ENCODE measurements at places on chromosomes 1 and 21.

DNA sequence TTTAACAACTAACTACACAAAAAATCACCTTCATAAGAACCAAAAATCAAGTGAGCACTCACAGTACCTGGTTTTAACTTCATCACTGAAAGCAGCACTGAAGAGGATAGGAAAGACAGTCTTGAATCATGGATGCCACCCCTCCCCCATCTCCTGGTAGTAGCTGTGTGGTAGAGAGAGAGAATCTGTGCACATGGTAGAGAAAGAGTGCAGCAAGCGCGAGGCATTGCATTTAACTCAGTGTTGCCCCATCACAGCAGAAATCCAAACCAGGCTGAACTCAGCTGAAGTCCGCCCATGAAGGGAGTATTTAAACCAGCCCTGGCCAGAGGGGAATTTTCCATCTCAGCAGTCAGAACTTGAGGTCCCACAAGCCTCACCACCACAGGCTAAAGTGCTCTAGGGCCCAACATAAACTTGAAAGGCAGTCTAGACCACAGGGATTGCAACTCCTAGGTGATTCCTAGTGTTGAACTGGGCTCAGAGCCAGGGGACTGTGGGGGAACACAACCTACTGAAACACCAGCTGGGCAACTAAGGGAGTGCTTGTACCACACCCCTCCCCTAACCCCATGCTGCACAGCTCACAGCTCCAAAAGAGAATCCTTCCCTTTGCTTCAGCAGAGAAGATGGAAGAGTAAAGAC, 38.4 kb downstream of the VAV3 start:
- no peak for DNase-seq

DNA sequence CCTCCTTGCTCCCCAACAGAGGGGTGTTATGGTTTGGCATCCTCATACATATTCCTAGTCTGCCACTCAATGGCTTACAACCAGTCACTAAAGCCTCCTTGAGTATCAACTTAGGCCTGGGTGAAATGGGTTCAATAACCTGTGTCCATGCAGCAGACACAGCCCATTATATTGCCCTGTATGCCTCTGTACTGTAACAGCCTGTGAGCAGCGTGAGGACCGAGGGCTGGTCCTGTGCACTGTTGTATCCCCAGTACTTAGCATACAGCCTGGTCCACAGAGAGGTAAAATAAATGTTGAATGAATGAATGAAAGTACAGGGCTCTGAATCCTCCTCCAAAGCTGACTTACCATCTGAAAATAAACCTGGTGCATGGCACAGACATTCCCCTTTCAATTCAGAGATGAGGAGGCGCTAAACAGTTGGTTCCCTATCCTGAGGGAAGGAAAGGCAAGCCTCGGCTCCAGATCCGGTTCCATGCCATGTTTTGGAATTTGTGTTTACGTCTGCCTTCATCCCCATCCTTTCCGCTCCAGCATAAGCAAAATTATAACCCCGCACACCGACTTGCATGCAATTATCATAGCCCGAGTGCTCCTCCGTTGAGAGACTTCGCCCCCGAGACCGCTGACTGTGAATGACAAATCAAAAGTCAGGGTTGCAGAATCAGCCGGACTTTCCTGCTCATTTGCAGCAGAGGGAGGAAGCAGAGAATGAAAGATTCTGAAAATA, 45.0 kb upstream of the DNAJC6 start:
- no peak for DNase-seq

DNA sequence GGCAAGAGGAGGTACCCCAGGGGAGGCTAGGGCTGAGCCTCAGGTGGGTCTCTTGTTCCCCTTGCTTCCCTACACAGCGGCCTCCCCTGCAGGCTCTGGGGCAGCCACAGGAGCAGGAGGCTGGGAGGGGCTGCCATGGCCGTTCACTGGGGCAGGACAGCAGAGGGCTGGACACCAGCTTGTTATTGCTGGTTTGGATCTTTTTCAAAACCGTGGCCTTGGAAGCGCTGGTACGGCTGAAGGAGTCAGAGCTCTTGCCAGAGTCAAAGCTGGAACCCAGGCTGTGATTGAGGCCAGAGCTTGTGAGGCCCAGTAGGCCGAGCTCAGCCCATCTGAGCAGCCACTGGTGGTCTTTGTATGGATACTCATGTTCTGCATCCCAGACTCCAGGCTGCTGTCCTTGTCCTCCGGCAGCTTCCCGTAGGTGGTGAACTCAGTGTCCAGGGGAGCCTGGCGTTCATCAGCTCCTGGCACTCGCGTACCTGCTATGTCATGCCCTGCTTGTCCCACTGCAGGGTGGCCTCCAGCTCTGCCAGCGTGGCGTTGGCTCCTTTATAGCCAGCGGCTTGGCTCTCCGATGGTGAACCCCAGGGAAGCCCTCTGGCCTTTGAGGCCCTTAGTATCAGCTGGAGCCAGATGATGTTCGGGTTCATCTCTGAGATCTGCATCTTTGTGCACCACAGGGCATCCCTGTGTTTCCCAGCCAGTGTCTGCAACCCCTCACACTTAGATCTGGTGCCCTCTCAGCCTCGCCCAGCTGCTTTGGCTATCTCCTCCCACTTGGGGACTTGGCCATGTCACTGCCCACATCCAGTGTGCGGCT, 40.3 kb upstream of the THEM4 start:
- DNase-seq: no peak

- DNase-seq: no peak
Observed at GRCh38 chr1:151990856-151991198, 2.8 kb downstream of the S100A10 start.

DNA sequence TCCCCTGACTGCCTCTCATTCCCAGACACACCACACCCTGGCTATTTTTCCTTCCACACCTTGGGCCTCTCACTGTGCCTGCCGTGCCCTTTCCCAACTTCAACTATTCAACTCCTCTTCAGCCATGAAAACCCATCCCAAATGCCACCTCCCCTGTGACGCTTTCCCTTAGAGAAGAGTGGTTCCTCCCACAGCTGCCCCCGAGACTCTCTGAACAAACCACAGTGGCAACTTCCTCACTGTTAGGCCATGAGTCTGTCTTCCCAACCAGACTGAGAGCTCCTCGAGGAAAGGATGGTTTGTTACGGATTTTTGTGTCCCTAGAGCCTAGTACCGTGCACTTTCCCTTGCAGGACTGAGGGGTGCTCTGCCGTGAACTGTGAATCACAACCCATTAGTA, 59.2 kb downstream of the LRRN2 start:
- no peak for DNase-seq

DNA sequence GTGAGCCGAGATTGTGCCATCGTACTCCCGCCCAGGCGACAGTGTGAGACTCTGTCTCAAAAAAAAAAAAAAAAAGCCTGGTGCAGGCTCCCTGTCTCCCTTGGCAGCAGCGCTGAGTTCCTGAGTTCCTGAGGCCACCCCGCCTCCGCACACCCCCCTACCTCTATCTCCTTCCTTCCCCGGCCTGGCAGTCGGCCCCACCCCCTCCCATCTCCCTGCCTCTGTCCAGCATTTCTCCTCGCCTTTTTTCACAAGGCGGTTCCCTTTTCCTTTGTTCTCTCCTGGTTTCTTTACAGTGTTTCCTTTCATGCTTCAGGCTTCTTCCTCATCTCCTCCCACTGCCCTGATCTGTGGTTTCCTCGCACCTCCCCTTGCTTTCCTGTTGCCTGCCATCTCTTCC, 2.7 kb downstream of the RORC start:
- DNase-seq: no peak

GRCh38 chr1:8360493-8361197, 42.7 kb downstream of the SLC45A1 start:
- DNase-seq: no peak

DNA sequence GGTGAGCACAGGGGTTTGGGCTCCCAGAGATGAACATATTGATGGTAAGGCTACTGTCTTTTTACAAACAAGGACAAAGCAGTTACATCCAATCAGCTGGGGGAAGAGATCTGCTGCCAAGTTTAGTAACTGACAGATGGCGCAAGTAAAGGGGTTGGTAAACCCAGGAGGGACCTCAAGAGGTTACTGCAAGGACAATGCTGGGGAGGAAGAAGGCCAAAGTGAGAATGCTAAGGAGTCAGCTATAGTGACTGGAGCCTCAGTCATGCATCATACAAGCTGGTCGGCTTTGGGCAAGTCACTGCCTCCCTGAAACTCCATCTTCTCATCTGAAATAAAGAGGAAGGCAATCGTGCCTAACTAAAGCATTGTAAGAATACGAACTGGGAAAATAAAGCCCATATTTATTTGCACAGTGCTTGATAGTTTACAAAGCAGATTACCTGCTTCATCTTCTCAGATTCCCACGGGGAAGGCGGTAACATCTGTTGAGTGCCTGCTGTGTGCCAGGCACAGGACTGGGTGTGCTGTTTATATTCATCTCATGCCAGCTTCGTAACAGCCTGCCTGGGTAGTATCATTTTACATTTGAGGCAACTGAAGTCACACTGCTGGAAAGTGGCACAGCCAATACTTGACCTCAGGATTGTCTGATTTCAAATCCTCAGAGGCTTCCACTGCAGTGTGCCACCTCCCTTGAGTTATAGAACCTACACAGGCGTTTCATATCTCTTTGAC, 114.8 kb downstream of the BEND5 start:
- DNase-seq: no peak

DNA sequence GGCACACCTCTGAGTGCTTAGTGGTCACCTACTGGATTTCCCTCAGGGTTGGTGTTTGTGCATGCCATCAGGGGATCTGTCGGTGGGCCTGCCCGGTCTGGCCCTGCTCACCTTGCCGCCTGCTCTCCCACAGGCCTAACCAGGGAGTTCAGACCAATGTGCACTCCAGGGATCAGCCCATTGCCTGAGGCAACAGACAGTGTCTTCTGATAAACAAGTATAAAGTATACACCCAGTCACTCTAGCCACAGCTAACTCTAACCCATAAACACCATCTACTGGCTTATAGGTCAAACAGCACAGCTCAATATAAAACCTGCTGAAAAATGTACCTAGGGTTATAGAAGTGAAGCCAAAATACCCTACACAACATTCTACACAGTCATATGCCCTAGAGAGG, 1300.0 kb downstream of the PLA2G4A start:
- no peak for DNase-seq

DNA sequence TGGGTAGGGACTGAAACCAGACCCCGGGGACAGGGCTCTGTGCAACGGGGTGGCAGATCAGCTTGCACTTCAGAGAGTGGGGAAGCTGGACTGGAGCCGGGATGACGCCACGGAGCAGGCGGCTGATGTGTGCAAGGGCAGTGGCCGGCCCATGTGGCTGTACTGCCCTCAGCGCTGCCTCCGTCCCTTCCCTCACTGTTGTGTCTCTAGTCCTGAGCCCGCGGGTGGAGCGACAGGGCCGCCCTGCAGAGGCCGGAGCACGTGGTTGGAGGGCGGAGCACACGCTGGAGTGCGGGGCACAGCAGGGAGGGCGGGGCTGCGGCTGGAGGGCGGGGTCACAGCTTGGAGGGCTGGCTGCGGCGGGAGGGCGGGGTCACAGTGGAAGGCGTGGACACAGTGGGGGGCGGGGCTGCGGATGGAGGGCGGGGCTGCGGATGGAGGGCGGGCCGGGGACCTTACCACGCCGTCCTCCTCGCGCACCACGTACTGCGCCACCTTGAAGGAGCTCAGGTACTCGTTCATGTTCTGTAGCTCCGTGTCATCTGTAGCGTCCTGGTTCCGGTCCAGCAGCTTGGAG, 52.4 kb downstream of the CHD5 start:
- DNase-seq: peak; percentile 60

- DNase-seq: no peak
Observed at GRCh38 chr1:200215350-200215749, 187.8 kb downstream of the NR5A2 start.

GRCh38 chr21:37636152-37636860, 269.7 kb downstream of the DYRK1A start:
- no peak for DNase-seq

Measured in effector CD4-positive, alpha-beta T cell (primary cell).